ENCODE measurements at places on chromosomes 2 and 18. TPM values are rescaled to one million over a fixed set of nuclear protein-coding genes. Genes with fewer than 3 reads are reported as not detected.

The GATA6 gene
- not detected for total RNA-seq

DNA sequence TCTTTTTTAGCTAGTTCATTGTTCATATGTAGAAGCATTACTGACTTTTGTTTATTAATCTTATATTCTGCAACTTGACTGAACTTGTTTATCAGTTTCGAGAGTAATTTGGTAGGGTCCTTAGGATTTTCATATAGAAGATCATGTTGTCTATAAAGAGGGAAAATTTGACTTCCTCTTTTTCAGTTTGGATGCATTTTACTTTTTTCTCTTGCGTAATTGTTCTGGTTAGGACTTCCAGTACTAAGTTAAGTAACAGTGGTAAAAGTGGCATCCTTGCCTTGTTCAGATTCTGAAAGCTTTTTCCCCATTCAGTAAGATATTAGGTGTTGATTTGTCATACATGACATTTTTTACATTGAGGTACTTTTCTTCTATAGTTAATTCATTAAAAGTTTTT lies 726.0 kb downstream of the KCNJ3 start:
- H3K27ac ChIP-seq: no peak overlapping the region
- no peaks in the 10 kb centered on the region for H3K36me3 ChIP-seq
- no peak overlapping the region for H3K4me3 ChIP-seq
- no peaks in the 10 kb centered on the region for H3K4me1 ChIP-seq

DNA sequence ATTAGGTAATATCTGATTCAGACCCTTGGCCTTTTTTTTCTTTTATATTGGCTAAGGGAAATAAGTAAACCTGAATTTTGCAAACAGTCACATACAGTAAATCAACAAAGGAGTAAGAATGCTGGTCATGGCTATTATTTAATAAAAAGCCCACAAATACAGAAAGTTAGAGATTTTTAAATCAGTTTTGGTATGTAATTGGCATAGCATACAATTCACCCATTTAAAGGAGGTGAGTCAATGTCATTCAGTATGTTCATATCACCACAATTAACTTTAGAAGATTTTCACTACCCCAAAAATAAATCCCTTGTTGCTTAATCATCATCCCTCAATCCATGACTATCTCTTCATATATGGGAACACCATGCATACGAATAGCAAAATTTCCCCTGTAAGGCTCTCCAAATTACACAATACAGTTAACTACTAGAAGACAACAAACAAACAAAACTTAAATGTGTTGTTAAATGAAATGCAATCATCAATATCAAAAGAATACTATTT lies 45.9 kb upstream of the NYAP2 start:
- no peak overlapping the region for H3K27ac ChIP-seq
- no peaks in the 10 kb centered on the region for H3K4me1 ChIP-seq
- H3K36me3 ChIP-seq: no peaks in the 10 kb centered on the region
- DNase-seq: no peak

The LTBP1 gene
- total RNA-seq: 2.2 TPM

The CIDEA gene
- total RNA-seq: not detected

The CCDC141 gene
- total RNA-seq: 22.8 TPM

DNA sequence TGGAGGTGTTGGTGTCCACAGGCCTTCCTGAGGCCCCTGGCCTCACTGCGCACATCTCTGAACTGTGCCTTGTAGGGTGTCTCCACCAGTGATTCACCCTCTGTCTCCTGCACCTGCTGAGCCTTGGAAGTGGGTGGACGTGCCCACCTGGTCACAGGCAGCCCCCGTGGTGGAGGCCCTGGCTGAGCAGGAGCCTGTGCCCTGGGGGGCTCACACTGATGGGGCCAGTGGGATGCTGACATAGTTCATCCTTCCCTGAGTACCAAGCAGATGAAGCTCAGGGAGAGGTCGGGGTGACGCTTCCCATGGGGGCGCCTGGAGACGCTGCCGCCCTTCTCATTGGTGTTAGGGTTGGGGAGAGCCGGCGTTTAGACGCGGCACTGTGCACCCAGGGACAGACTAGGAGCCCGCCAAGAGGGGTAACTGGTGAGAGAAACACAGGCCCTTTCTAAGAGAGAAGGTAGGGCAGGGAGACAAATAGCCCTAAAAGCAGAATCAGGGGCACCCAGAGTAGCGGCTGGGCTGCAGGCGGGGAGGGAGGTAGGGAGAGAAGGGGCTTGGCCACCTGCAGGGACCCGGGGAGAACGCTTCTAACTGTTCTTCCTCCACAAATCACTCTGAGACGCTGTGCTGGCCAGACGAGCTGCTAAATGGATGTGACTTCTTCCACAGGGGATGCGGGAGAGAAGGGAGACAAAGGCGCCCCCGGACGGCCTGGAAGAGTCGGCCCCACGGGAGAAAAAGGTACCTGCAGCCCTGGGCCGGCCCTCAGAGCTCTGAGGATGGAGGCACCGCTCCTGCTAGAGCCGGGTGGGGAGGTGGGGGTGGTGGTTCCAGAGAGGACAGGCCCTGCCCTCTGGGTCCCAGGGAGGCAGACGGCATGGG lies 18.0 kb downstream of the COLEC11 start:
- H3K27me3 ChIP-seq: peaks cover 20% of the 10 kb centered on the region
- no peaks in the 10 kb centered on the region for H3K4me1 ChIP-seq

DNA sequence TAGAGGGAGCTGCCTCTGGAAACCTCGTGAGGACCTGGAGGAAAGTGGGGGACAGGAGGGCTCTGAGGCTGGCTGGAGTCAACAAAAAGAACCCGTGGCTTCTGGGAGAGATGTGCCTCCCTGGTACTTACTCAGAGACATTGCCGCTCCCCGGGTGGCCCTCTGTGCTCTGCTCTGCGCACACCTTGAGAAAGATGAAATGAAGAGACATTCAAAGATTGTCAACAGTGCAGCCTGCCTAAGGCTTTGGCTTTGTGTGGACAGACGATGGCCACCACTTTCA lies 14.5 kb downstream of the CYS1 start:
- no peak overlapping the region for H3K27ac ChIP-seq
- H3K27me3 ChIP-seq: no peaks in the 10 kb centered on the region
- H3K36me3 ChIP-seq: no peaks in the 10 kb centered on the region
- no peak for DNase-seq

The TMEM17 gene
- total RNA-seq: not detected

The TANC1 gene
- total RNA-seq: 2.6 TPM

DNA sequence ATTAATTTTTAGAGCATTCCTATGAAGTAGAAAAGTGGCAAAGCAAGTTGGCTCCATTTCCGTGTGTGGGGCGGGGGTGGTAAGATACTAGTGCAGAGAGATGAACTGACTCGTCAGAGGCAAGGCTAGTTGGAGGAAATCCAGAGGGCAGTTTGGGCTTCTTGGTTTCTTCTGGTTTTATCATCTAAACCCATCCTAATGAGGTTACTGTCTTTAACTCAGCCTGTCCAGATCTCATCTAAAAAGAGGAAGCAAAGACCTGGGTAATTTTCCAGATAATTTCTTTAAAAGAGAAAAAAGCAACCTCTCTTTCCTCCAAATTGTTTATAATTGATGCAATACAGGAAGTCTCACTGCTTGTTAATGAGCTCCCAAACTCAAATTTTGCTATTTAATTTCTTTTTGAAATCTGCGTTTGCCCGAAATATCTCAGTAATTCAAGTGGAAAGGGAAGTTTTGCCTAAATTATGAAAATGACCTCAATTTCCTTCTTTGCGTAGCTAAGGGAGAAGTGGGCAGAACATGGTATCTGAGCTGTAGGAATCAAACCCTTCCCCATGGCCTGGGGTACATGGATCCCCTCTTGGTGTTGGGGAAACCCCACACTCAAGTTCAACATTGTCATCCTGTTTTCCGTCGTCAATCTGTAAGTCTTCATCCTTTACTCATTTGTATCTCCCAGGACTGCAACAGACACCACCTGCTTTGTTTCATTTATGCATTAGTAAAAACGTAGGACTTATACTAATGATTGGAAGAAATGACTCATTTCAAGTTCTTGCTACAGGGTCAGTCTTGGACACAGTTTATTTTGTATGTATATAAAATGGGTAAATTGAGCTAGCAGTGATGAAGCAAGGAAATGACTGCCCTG lies 89.1 kb upstream of the KLF7 start:
- no peak overlapping the region for H3K4me3 ChIP-seq
- H3K36me3 ChIP-seq: no peaks in the 10 kb centered on the region
- H3K27ac ChIP-seq: no peak overlapping the region
- peaks cover 37% of the 10 kb centered on the region for H3K27me3 ChIP-seq
- H3K4me1 ChIP-seq: no peaks in the 10 kb centered on the region

GRCh38 chr2:65144571-65144970 lies 14.7 kb upstream of the RAB1A start:
- H3K4me1 ChIP-seq: peaks cover 3% of the 10 kb centered on the region
- peaks cover 2% of the 10 kb centered on the region for H3K36me3 ChIP-seq
- H3K27me3 ChIP-seq: peaks cover 14% of the 10 kb centered on the region

GRCh38 chr18:77407733-77408132 lies 158.1 kb downstream of the GALR1 start:
- no peak overlapping the region for H3K27ac ChIP-seq
- DNase-seq: no peak
- no peaks in the 10 kb centered on the region for H3K36me3 ChIP-seq
- no peaks in the 10 kb centered on the region for H3K4me1 ChIP-seq
- no peak overlapping the region for H3K4me3 ChIP-seq

GRCh38 chr2:70360661-70361270 lies 58.9 kb upstream of the FAM136A start:
- H3K27ac ChIP-seq: no peak overlapping the region
- no peak for DNase-seq

The C1QL2 gene
- not detected for total RNA-seq

GRCh38 chr2:177708660-177709444 lies 316.3 kb downstream of the AGPS start:
- no peak for DNase-seq
- H3K4me1 ChIP-seq: no peaks in the 10 kb centered on the region
- H3K27me3 ChIP-seq: peaks cover 24% of the 10 kb centered on the region
- no peak overlapping the region for H3K27ac ChIP-seq
- H3K36me3 ChIP-seq: peaks cover 1% of the 10 kb centered on the region
- H3K4me3 ChIP-seq: no peak overlapping the region

- H3K4me1 ChIP-seq: peaks cover 51% of the 10 kb centered on the region
- H3K27ac ChIP-seq: no peak overlapping the region
- DNase-seq: no peak
- no peaks in the 10 kb centered on the region for H3K36me3 ChIP-seq
- H3K4me3 ChIP-seq: no peak overlapping the region
These were observed 10.8 kb downstream of the NCOA1 start for GRCh38 chr2:24501813-24502212.

DNA sequence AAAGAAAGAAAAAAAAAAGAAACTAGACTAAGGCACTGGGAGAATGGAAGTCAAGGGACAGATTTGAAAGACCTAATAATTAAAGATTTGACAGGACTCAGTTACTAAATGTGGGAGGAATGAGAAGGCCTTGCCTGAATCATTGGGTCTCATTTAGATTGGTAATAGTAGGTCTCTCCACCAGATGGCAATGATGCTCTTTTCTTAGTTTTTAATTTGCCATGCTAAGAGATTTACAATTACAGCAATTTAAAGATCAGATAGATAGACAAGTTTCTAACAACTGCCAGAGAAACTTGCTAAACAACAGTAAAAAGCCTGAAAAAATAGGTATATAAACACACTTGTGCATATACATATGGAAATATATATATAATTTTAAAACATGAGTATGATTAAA lies 153.0 kb downstream of the TMEM247 start:
- H3K4me3 ChIP-seq: no peak overlapping the region
- peaks cover 6% of the 10 kb centered on the region for H3K36me3 ChIP-seq
- peak overlapping the region; percentile 73 for H3K27ac ChIP-seq
- no peak for DNase-seq
- no peaks in the 10 kb centered on the region for H3K27me3 ChIP-seq
- peaks cover 22% of the 10 kb centered on the region for H3K4me1 ChIP-seq

The FANCL gene
- total RNA-seq: 3.4 TPM

GRCh38 chr2:9400268-9401058 lies 22.9 kb downstream of the ITGB1BP1 start:
- H3K4me3 ChIP-seq: no peak overlapping the region
- DNase-seq: no peak
- H3K27ac ChIP-seq: no peak overlapping the region
- no peaks in the 10 kb centered on the region for H3K36me3 ChIP-seq
- no peaks in the 10 kb centered on the region for H3K27me3 ChIP-seq

DNA sequence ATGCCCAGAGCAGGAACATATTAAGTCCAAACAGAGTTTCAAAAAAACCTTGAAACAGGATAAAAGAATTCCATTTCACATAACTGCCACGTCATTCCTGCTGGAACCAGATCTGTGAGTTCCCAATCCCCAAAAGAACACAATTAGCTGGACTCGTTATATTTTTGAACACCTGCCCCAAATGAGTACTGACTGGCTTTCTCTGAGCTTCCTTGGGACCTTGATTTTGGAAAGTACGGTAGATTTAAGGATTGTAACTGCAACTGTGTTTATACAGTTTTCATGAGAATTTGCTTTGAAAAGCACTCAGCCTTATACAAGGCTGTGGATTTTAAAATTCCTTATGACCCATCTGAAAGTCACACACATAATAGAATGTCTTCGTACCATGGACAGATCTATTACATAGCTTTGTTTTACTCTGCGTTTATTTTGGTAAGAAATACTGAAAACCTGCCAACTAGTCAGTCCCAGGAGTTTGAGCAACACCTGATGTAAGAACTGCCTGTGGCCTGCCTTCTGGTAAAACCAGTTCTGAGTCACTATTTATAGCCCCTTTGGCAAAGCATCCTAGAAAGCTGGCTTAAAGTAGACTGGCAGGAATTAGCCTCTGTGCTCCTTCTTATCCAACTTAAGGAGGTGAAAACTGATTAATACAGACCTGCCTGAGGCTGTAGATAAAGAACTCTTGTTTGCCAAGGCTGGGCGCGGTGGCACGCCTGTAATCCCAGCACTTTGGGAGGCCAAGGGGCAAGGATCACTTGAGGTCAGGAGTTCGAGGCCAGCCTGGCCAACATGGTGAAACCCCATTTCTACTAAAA lies 48.1 kb downstream of the MERTK start:
- no peaks in the 10 kb centered on the region for H3K36me3 ChIP-seq
- H3K27me3 ChIP-seq: peaks cover 12% of the 10 kb centered on the region
- no peak overlapping the region for H3K4me3 ChIP-seq

DNA sequence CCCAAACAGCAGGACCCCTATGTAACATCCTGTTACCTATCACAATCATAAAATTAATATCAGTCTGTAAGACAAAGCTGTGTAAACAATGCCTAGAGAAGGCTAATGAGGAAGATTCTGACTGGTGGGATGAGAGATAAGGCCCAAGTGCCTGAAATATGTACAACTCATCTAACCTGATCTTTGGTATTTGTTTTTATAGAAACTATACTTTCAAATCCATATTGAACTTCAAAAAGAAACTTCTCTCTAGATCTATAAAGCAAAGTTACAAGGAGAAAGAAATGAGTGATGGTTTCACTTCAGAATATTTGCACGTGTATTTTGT lies 36.1 kb upstream of the ITGA4 start:
- no peak overlapping the region for H3K4me3 ChIP-seq
- H3K27me3 ChIP-seq: no peaks in the 10 kb centered on the region
- peaks cover 5% of the 10 kb centered on the region for H3K36me3 ChIP-seq
- peaks cover 13% of the 10 kb centered on the region for H3K4me1 ChIP-seq
- H3K27ac ChIP-seq: peak overlapping the region; percentile 63

- no peaks in the 10 kb centered on the region for H3K27me3 ChIP-seq
- H3K4me1 ChIP-seq: no peaks in the 10 kb centered on the region
- no peak for DNase-seq
- no peak overlapping the region for H3K27ac ChIP-seq
These were observed 125.2 kb downstream of the PTGR3 start for GRCh38 chr18:75083761-75084160.
